ENCODE measurements at places on chromosomes 5 and 9.

GRCh38 chr9:97807681-97808080 lies 45.3 kb upstream of the FOXE1 start:
- DNase-seq, result no peak

DNA sequence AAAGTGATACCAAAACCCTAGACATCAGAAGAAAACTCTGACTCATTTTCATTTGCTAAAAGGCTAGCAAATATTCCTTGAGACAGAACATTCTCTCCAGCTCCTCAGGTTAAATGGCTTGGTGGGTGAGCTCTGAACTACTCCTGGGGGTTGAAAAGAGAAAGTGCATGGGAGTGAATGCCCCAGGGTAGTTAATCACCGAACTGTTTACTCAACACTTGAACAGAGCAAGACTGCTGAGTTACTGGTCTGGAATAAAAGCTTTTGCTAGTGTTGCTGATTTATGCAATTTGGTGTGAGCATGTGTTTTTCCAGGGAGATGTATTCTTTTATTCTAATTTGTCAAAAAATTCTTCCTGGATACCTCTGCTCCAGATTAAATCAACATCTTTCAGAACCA lies 88.3 kb upstream of the PRDM9 start:
- DNase-seq, result no peak

DNA sequence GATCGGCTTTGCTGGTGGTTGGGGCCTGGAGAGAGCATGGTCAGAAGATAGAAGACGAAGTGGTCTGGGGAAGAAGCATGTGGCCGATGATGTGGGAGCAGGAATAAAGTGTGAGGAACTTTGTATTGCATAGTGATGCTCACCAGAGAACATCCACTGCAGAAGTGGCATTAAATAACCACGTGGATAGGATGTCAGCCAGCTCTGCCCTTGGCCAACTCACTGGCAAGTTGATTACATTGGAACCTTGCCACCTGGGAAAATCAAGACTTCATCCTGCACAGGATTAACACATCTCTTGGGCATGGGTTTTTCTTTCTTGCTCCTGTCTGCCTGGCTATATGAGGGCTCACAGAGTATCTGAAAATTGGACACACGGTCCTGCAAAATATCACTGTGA lies 217.4 kb downstream of the DMRT2 start:
- DNase-seq, result no peak

- no peak for DNase-seq
Measured at GRCh38 chr5:58491216-58491892, at the start of gene GAPT. Gene GAPT (plus strand): TSS chr5:58491435. CDS start chr5:58494537, 3,102 bp downstream.

- DNase-seq, result no peak
Measured at GRCh38 chr9:121692606-121693387, 41.4 kb downstream of the DAB2IP start.

GRCh38 chr9:115162946-115163345 lies 45.0 kb upstream of the TNC start:
- no peak for DNase-seq

GRCh38 chr5:74916831-74917710 lies 50.9 kb upstream of the FAM169A start:
- DNase-seq, result no peak

DNA sequence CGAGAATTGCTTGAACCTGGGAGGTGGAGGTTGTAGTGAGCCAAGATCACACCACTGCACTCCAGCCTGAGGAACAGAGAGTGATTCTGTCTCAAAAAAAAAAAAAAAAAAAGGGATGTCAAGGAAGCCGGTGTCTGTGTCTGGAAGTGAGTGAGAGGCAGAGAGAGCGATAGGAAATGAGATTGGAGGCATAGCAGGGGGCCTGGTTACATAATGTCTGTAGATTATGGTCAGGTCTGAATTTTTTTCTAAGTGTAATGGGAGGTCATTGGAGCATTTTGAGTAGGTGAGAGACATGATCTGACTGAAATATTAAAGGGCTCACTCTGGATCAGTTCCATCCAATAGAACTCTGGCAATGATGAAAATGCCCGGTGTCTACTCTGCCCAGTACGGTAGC lies 40.4 kb upstream of the CTNNA1 start:
- DNase-seq, result no peak

DNA sequence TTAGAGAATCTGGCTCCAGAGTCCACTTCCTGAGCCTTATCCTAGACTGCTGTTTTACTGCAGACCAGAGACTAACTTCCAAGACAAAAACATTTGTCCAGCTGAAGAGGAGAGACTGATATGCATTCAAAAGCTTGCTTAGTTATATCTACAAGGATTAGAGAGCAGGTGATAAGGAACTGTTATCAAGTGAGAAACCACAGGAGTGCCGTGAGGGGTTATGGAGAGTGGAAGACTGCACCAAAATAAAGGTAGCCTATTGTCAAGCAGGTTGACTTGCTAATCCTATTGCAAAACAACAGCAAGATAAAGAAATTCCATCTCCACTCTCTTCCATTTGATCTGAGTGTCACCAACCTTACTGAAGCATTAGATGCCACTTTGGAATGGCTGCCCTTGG lies 139.1 kb downstream of the SCAMP1 start:
- DNase-seq, result no peak

Data from activated CD4-positive, alpha-beta T cell treated with anti-CD3 and anti-CD28 coated beads for 24 hours (primary cell).